NCI-H1417 (cell line): ENCODE measurements at places on chromosomes 2 and 18.

- peak; percentile 56 for DNase-seq
These were observed 47.5 kb downstream of the FRZB start for GRCh38 chr2:182818925-182819324.

- no peak for DNase-seq
These were observed 11.5 kb downstream of the EVX2 start for GRCh38 chr2:176072292-176072669.

- no peak for DNase-seq
These were observed 41.7 kb downstream of the PTPRM start for GRCh38 chr18:7608781-7609201.

DNA sequence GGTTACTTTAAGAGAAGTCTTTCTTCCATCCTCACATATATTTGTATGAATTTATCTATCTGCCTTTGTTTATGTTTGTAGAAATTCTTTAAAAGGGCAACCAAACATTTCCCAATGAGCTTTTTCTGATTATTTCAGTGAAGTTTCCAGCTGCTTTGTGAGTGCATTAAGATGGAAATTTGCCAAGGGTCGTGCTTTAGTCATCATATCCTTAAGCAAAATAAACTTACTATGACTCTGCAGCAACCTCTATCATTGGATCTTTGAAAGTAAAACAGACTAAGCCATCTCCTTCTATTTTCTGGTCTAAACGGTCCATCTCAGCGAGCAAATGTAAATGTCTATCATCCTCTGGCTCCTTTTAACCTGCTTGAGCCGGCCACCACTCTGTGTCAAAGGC, 489.3 kb downstream of the SOX11 start:
- no peak for DNase-seq

GRCh38 chr2:19611491-19612332, 253.3 kb upstream of the OSR1 start:
- no peak for DNase-seq

DNA sequence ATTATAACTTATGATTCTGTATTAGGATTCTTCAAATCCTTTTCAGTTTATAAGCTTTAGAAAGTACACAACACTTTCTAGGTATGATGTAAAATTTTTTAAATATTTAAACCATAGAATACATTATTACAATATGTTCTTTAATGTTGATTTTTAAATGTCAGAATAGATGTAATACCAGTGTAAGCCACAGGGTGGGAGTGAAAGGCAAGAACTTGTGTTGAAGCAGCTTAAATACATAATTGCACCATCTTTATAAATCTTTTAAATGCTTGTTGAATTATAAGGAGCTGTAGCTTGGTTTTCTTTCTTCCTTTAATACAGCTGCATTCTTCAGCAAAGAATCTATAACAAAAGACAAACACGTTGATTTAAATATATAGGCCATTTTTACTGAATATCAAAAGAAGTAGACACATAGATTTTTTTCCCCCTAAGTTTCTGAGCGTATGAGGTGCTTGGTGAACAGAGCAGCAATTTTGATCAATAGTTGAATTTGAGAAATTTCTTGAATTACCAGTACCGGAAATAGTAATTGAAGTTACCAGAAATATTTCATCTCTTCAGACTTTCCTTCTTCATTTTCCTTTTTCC, 63.0 kb downstream of the TANK start:
- DNase-seq: no peak

GRCh38 chr2:134233728-134234136, 20.1 kb upstream of the MGAT5 start:
- DNase-seq: no peak

DNA sequence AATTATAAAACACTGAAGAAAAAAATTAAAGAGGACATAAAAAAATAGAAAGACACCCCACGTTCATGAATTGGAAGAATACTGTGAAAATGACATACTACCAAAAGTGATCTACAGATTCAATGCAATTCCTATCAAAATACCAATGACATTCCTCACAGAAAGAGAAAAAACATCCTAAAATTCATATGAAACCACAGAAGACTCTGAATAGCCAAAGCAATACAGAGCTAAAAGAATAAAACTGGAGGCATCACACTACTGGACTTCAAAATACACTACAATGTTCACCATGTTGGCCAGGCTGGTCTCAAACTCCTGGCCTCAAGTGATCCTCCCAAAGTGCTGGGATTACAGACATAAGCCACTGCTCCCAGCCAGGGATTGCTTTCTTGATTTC, 56.3 kb downstream of the TLK1 start:
- no peak for DNase-seq

DNA sequence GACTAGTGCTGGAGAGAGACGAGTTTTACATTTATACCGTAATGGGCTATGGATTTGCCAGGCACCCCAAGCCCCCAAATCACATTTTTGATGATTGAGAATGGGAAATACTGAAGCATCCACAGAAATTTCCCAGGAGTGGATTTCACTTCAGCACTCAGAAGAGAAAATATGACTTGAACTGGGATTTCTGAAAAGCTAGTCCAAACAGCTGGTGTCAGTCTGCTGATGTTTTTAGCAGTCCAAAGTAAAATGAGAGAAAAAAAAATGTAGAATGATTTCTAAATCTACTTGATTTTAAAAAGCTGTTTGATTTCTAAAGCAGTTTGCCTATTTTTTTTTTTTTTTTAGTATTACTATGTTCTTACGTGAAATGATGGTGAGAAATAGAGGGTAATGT, 105.0 kb downstream of the PLEKHM3 start:
- DNase-seq: no peak

- no peak for DNase-seq
These were observed 58.9 kb downstream of the TMEM131 start for GRCh38 chr2:97936881-97937280.

DNA sequence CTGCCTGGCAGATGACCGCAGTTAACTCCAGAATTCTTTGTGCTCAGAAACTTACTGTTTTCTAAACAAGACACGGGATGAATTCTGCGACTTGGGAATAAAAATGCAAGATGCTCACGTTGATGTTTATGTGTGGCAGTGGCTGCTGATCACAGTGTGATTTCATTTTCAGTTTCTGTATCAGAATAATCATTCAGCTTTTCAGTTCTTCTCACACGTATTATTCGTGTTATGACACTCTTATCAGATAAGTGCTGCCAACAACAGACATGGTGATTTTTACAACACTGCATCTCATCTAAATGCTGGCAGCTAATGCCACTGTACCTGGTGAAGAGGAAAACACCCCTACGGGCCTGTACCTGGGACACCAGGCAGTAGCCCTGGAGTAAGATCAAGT, 272.9 kb upstream of the REV1 start:
- DNase-seq: no peak

DNA sequence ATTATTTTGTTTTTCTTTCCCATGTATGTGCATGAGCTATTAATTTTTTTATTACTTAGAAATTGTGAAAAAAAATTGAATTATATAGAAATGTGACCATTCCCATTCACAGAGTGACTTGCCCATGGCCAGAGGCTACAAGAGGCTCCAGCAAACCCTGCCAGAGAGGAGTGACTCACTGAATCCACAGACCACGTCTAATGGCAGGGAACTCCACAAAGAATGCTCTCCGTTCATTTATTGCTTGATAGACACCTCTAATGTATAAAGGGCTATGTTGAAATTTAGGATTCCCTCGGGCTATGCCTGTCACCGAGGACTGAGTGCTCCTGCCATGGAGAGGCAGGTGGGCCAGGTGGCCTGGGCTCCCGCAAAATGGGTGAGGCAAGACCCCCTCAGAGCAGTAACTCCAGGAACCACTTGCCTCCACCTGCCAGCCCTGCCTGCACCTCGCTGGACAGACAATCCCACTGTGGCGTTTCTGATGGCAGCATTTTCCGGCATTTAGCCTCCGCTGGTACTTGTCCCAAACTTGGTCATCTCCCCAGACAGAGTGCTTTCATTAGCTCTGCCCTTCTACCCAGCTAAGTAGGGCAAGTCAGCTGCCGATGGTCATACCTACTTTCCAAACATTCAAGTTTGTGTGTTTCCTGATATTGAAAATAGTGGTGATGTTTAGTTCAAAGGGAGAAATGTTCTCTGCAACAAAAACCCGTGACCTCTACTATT, 200.3 kb downstream of the PRKCE start:
- DNase-seq: peak; percentile 74

GRCh38 chr2:65553504-65554074, 121.2 kb upstream of the SPRED2 start:
- DNase-seq: no peak

- no peak for DNase-seq
These were observed 151.8 kb downstream of the DYSF start for GRCh38 chr2:71605173-71605641.

DNA sequence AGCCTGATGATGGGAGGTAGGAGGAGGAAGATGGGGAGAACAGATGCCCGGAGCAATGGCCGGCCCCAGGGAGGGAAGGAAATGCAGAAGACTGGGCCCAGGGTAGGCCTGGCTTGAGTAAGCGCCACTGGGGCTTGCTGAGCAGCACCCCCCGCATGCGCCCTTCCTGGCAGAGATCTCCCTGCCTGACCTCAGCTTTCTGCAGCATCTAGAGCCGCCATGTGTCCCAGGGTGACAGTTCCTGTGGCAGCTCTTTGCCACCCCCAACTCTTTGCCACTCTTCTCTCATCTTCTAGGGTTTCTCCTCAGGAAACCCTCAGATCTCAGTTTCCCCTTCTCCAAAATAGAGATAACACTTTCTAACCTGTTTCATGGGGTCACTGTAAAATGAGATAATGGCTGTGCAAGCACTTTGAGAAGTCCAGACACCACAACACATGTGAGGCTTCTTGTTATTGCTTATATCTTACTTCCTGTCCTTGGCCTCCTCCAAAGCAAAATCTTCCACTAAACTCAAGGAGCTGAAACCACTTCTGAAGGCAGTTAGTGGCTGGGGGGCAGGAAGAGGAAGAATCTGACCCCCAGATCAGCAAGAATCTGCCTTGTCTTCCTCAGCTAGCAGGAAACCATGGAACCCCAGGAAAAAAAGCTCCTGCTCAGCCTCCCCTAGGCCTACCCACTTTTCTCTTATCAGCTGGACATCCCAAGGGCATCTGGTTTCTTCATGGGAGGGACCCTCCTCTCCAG, 64.9 kb downstream of the EPAS1 start:
- DNase-seq: no peak

GRCh38 chr18:74457043-74457724, at the start of gene DIPK1C:
Gene DIPK1C (minus strand): TSS chr18:74457308. CDS start chr18:74457259, 49 bp downstream.
- peak; percentile 62 for DNase-seq

DNA sequence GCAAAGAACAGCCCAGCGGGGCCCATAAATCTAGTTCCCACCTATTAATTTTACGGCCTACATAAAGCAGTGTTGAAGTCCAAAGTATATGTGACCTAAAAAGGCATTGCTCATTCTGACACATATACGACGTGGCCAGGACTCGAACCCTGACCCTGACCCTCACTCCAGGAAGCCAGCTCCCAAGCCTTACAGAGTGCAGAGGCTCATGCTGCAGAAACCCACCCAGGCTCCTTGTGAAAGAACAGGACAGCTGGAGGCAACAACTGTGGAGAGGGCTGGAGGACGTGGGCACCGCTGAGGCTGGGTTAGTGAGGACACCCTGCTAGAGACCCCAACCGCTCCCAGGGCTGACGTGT, 221.6 kb downstream of the CYP26B1 start:
- no peak for DNase-seq

DNA sequence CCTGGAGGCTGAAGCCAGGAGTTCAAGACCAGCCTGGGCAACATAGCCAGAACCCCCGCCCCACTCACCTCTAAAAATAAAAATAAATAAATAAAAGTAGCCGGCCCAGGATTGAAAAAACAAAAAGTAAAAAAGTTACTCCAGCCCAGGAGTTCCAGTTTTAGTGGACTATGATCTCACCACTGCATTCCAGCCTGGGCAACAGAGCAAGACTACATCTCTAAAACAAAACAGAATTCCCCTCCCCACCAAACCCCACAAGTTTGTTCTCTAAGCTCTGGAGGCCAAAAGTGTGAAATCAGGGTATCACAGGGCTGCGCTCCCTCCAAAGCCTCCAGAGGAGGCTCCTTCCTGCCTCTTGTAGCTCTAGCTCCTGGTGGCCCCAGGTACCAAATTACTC, 1.7 kb downstream of the D2HGDH start:
- no peak for DNase-seq

GRCh38 chr18:37494406-37494805, 71.2 kb downstream of the CELF4 start:
- no peak for DNase-seq

DNA sequence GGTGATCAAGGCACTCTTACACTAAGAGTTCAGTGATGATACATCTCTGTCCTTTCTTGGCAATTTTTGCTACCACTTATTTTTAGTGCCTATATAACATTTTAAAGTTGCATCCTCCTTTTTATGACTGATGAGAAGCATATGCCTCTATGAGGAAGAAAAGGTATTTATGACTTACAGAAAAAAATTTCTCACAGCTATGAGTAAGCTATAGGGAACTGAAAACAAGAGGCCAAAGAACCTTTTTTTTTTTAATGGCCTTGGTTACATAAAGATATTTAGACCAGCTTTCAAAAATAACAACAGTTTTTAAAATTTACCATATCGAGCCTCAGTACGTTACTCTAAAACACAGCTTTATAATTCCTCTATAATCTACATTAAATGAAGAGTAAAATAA, 21.3 kb downstream of the MBD5 start:
- no peak for DNase-seq

DNA sequence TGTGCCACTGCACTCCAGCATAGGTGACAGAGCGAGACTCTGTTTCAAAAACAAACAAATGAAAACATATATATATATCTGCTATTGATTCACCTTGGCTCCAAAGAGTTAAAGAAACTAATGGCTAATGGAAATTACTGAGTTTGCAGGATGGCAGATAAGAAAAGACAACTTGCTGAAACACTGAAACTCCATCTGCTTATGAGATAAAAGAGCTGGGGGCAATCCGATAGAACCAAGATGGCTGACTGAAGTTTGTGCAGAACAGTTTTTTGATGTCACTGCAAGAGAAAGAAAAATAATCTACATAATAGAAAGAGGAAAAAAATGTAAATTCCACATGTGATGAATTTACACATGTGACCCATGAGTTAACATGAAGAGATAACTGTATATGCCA, 88.2 kb downstream of the LRATD1 start:
- DNase-seq: no peak

DNA sequence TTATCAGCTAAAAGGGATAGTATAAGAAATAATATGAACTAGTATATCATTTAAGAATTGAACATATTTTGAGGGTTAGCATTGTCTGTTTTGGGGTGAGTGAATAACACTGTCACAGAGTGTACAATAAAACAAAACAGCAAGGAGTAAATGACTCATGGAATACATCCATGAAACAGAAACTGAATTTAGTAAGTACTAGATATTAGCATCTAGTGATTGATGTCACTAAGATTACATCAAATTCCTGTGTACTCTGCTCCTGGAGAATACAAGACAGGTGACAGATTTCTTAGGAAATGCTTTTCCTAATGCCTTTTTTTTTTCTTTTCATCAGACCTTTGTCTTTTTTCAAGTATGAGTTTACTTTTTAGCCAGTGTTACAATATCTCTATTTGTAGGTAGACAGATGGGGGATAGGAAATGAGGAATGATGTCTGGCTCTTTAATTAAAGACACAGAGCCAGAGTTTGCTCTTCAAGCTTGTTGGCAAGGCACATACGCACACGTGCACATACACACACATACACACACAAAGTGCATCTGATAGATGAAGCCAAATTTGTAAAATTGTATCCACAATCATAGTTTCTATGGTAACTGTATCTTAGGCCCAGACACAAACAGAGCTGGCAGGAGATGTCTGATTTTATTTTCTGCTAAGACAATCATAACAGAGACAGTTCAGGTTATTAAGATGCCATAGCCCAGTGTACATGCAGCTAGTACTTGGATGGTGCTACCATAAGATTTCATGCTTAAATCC, 138.2 kb upstream of the NRP2 start:
- no peak for DNase-seq

GRCh38 chr18:8049147-8049546, 482.0 kb downstream of the PTPRM start:
- no peak for DNase-seq
